Stimulated activated CD8-positive, alpha-beta memory T cell treated with anti-CD3 and anti-CD28 coated beads, Interleukin-15, amount 100 ng/mL, for 24 hours (primary cell): ENCODE measurements at places on chromosomes 1 and 21.
A peak's percentile ranks its signal among the peaks of the same experiment; 100 is the strongest.

GRCh38 chr21:45138199-45139002 is 64.0 kb downstream of the ADARB1 start:
- DNase-seq, result peak; percentile 53

GRCh38 chr1:239909898-239910297 is 181.8 kb upstream of the FMN2 start:
- no peak for DNase-seq

- DNase-seq, result no peak
These were observed 31.5 kb downstream of the CFHR5 start for GRCh38 chr1:197008861-197009260.

- no peak for DNase-seq
These were observed 71.8 kb downstream of the RNF220 start for GRCh38 chr1:44476891-44477290.

DNA sequence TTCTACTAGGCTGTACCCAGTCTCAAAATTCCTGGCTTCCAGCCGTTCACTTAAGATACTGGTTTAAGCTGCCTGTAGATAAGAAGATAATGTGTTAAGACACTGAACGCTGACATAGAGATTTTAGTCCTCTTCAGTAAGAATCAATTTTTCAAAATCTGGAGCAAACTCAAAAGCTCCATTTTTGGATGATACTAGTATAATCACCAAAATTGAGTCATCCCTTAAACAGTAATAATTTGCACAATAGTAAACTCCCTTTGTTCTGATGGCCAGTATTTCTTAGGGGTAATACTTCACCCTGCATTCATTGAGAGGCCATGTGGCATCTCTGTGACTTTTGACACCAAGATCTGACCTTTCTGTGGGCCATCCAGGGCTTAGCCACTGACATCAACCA is 299.8 kb upstream of the USP25 start:
- DNase-seq, result no peak

DNA sequence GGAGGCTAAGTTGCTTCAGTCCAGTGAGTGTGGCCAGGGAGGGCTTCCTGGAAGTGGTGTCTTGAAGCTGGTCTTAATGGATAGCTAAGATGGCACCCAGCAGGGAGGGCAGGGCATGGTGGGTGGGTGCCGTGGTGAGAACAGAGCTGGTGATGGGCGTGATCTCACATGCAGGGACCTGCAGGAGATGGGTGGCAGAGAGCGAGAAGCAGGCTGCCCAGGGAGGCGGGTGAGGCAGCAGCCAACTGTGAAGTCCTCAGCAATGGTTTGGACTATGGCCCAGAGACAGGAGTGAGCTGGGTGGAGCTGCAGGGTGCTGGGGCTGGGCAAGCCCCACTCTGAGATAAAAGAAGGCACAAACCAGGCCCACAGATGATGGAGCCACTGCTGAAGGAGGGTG is 50.7 kb downstream of the UMODL1 start:
- no peak for DNase-seq
